ENCODE measurements at places on chromosomes 4 and X.

GRCh38 chr4:103928370-103928769, 208.6 kb upstream of the TACR3 start:
- DNase-seq, result no peak

DNA sequence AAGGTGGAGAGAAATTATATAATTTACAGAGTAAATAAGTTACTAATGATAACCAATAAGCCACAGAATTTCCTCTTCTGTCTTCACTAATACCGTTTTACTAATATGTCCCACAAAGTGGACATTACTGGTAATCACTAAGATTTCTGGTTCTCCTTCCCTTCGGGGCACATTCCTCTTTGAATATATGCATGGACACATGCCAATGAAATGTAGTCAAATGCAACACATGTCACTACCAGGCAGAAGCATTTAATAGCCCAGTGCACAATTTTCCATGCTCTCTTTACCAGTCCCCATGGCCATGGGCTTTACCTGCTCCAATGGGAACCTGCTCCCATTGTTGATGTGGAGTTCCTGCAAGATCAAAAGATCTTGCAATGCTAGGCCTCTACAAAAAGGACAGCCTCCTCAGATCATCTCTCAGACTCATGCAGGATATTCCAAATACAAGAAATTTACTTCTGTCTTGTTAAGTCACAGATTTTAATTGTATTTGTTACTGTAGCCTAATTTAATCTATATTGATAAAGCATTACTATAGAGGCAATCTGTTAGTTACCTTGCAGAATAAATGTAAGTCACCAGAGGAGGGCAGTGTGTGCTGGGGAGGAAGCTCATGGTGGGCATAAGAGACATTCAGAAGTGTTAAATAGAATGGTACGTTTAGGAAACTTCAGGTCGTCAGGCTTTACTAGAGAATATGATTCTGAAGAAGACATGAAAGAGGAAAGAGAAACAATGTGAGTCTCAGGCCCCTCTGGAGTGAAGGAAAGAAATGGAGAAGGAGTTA, 37.1 kb upstream of the INPP4B start:
- no peak for DNase-seq

- DNase-seq, result no peak
Measured at GRCh38 chrX:66918511-66918910, 279.6 kb upstream of the EDA2R start.

DNA sequence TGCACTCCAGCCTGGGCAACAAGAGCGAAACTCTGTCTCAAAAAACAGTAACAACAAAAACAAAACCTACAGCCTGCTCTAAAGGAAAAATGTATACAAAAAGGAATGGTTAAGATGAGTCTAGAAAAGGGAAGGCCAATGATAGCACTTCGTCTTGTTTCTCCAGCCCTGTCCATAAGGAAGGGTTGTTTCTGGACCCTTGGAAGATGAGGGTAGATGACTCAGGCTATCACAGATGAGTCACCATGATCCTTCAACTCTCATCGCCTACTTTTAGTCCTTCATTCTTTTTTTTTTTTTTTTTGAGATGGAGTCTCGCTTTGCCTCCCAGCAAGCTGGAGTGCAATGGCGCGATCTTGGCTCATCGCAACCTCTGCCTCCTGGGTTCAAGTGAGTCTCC, 8.8 kb downstream of the PLA2G12A start:
- no peak for DNase-seq

- DNase-seq, result no peak
Measured at GRCh38 chr4:121863799-121864198, 6.5 kb downstream of the BBS7 start.

GRCh38 chr4:105989485-105990242, 94.4 kb downstream of the NPNT start:
- DNase-seq, result no peak

- DNase-seq, result no peak
Measured at GRCh38 chr4:16136827-16137226, 53.0 kb upstream of the PROM1 start.

DNA sequence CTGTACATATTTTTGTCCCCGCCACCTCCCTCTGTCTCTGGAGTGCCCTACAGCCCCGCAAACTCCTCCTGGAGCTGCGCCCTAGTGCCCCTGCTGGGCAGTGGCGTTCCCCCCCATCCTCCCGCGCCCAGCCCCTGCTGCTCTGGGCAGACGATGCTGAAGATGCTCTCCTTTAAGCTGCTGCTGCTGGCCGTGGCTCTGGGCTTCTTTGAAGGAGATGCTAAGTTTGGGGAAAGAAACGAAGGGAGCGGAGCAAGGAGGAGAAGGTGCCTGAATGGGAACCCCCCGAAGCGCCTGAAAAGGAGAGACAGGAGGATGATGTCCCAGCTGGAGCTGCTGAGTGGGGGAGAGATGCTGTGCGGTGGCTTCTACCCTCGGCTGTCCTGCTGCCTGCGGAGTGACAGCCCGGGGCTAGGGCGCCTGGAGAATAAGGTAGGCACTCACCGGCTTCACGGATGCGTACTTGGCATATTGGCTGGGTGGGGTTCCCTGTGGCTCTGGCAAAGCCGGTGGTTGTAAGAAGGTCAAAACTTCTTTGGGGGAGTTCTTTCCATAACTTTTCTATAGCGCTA, 653 bp downstream of the HHIP start:
- DNase-seq, result no peak

DNA sequence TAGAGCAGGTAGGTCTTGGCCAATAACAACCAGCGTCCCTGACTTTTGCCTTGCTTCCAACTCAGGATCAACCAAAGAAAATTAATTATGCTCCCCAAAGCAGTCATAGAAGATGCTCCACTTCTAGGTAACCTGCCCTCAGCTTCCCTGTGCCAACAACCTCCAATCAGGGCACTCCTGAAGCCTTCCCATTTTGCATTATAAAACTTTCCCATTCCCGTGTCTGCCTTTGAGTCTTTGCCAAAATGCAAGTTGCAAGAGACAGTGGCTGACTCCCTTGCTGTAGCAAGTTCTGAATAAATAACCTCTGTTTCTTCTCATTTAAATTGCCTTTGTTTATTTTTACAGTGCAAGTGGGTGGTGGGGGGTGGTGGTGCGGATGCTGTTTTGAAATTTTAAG, 418.0 kb downstream of the PACRGL start:
- no peak for DNase-seq

DNA sequence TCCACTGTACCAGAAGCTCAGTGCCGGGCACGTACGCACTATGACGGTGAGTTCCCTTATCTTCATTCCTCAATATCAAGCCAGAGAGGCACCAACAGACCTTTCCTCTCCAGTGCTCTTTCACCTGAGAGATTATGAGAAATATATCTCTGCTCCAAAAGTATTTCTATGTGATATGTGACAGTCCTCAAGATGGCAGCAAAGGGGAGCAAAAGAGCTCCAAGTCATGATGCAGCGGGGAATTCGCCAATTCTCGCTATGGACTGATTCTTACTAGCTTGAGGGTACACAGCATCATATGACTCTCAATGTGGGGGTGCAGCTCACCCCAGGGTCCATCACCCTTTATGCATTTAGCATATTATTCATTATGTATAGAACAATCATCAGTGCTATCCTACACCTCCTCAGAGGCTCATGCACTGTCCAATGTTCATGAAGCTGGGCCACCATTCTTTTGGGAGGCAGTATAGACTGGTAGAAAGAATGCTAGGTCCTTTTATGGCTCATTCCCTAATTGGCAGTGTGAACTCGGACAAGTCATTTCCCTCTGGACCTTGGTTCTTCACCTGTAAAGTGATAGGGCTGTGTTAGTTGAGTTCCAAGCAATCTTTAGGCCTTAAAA, 12.8 kb upstream of the IQSEC2 start:
- no peak for DNase-seq

- no peak for DNase-seq
Measured at GRCh38 chr4:106355193-106355592, 13.4 kb downstream of the GIMD1 start.

GRCh38 chr4:38859501-38859900, 2.9 kb upstream of the TLR6 start:
- DNase-seq, result no peak

DNA sequence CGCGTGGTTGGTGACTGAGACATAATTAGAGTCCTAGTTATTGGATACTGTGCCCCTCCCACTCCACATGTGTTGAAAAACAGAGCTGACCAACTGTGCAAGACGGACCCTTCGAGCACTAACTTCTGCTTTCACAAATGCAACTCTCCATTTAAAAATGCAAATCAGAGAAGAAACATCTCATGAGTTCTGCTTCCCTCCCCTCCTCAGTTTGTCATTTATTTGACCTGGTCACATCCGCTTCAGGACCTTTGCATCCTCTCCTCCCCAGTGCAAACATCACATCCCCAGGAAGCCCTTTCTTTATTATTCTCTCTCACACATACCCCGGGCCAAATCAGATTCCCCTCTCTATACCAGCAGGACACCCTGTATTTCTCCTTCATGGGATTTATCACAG, 38.1 kb upstream of the NOCT start:
- DNase-seq, result peak; percentile 48

Data from GM12878 (cell line).